ELR (cell line): ENCODE measurements at places on chromosomes 11 and 22.

GRCh38 chr22:45757068-45757467, 85.4 kb downstream of the ATXN10 start:
- no peak for DNase-seq

DNA sequence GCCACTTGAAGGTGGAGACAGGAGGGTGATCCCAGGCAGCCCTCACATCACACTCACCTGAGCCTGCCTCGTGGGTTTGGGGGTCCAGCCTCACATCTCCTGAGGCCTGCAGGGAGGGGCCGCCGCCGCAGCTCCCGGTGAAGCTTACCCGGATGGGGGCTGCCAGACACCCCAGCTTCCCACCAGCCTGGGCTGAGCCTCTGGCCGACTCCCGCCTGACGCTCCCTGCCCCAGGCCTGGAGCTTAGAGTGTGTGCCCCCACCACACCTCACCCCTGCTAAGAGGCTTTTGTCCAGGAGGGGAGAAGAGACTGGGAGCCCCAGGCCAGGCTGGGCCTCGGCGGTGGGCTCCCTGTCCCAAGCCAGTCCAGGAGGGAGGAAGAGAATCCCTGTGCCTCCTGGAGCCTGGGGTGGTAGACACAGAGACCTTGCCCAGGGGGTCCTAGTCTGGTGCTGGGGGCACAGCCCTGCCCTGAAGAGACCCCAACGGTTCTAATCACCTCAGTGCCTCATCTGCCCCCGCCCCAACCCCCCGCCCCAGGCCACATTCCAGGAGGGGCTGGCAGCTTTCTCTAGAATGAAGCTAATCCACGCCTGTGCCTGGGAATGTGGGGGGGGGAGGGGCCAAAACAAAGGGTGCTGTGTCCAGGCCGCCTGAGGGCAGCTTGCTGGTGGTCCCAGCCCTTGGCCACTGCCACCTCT, at the start of gene SLC16A8:
Gene SLC16A8 (minus strand): TSS at position 254 of the 701 bp plus-strand sequence. CDS start 1,311 bp downstream, outside the sequence.
- no peak for DNase-seq

DNA sequence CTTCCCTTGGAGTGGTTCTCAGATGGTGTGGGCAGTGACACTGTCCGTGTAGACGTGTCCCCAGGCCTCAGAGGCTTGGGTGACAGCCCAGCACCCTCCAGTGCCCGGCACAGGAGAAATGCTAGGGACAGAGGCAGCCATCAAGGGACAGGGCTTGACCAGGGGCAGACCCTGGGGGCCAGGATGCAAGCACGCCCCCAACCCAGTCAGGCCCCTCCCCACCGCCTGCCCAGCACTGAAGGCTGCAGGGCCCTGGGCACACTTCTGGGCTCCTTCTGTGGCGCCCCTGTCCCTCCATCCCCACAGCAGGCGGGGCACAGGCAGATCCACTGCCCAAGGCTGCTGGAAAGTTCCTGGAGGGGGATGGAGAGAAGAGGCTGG, 11.1 kb downstream of the IGF2 start:
- DNase-seq: no peak

- peak; percentile 3 for DNase-seq
Observed at GRCh38 chr11:36534276-36534840, 24.3 kb upstream of the TRAF6 start.

DNA sequence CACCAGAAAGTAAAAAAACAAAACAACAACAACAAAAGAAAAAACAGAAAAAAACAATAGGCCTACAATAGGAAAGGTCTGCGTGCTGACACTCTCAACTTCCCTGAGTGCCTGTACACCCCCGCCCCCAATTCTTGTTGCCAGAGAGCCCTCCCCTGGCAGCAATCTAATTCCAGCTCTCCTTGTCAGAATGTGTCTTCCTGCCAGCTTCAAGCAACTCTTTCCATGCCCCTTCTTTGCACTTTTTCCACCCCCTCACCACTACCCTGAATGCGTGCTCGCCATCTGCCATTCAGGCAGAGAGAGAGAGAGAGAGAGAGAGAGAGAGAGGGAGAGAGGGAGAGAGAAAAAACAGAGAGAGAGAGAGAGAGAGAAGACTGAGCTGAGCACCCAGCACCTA, 245.0 kb downstream of the KIRREL3 start:
- DNase-seq: no peak

GRCh38 chr11:20197881-20198280, 37.6 kb upstream of the DBX1 start:
- DNase-seq: no peak
